Fibroblast of skin of right biceps (primary cell): ENCODE measurements at places on chromosomes 5 and 9.
A peak's percentile ranks its signal among the peaks of the same experiment; 100 is the strongest.

- no peak for DNase-seq
Observed at GRCh38 chr9:116417464-116417863, 263.9 kb downstream of the PAPPA start.

DNA sequence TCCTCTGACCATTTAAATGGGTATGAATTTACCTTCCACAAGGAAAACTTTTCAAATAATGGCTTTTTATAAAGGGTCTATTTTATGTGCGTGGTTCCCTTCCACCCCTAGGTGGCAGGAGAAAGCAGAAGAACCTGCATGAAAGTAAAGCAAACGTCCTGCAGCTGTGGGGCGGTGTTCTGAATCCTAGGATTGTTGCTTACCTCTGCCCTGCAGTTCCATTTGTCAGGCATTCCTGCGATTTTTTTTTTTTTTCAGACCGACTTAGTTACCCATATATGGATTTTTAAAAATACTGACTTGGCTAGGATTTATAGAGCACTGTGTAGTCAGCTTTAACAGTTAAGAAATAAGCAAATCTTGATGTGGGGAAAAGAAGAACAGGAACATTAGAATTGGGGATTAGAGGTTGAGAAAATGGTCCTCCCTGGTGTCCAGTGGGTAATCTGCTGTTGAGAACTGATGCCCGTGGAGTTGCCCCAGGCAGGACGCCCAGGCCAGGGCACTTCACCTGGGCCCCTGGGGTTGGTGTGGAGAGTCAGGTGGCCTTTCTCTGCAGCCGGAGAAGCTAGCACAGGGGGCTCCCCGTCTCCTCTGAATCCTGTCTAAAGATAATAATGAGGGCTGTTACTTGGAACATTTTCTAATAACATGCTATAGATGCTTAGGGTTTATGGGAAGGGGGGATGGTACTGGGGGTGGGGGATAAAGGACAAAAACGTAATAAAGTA, 30.4 kb upstream of the LTC4S start:
- peak; percentile 85 for DNase-seq

DNA sequence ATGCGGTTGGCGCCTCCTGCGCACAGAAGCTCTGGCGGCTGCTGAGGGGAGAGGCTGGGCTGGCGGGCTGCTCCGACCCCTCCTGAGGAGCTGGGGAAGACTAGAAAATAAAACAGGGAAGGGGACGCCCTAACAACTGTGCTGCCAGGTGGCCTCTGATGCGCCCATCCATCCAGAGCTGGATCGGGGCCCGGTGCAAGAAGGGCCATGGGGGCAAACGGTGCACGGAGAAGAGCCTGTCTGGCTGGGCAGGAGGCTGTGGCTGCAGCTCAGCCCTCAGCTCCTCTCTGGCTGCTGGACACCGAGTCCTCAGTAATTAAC, 21.0 kb upstream of the MRNIP start:
- DNase-seq: no peak

- no peak for DNase-seq
Observed at GRCh38 chr5:119063579-119064379, 7.1 kb upstream of the DMXL1 start.

GRCh38 chr5:149367249-149367971, 9.6 kb downstream of the PCYOX1L start:
- peak; percentile 74 for DNase-seq

DNA sequence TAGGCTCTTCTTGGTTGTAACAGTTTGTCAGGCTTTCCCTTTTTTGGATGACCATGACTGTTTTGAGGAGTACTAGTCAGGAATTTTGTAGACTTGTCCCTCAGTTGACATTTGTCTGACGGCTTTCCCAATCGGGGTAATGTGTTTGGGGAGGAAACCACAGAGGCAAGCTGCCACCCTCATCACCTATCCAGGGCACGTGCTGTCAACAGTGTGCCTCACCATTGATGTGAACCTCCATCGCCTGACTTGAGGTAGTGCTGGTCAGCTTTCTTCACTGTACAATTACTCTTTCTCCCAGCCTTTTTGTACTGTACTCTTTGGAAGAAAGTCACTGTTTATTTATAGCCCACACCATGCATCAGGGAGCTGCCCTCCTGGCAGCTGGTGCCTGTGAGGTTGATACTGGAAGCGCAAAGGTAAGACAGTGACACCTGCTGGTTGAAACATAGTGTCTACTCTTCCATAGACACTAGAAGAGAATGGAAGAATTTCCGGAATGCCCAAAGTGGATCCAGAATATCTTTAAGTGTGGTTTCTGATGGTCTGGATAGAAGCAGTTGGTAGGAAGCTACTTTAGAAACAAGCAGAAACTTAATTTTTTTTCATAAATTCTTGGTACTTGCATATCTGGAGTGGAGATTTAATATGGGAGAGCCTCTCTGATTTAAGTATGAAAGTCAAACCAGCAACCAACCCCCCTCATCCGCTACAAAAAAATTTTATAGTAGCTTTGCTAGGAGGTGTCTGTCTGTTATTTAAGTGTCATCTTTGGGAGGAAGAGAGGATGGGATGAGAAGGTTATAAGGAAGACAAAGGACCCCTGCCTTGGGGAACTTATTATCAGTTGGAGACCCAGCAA, 69.3 kb downstream of the SNX30 start:
- peak; percentile 71 for DNase-seq

GRCh38 chr9:6907772-6908381, 150.1 kb downstream of the KDM4C start:
- peak; percentile 35 for DNase-seq

DNA sequence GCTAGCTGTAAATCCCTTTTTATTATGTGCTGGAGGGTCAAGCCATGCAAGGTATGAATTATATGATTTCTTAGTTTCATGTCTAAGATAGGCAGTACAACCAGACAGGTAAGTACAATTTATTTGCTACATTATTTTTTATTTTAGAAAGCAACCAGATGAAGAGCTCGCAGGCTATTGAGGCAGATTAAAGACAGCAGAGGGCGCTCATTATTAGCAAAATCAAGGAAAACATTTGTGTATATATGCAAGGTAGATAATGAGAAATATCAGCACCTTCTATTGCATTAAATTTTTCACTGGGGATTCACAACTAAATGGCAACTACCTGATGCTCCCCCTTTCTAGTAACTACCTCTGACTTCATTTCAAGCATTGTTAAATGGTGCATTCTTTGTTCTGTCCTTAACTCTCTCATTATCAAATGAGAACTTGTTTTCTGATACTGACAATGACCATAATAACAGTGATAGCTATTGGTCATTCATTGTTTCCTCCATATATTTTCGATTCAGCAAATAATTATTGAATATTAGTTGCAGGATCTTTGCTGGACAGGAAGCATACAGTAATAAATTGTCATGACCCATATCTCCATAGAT, 8.6 kb downstream of the SCGB3A2 start:
- no peak for DNase-seq

DNA sequence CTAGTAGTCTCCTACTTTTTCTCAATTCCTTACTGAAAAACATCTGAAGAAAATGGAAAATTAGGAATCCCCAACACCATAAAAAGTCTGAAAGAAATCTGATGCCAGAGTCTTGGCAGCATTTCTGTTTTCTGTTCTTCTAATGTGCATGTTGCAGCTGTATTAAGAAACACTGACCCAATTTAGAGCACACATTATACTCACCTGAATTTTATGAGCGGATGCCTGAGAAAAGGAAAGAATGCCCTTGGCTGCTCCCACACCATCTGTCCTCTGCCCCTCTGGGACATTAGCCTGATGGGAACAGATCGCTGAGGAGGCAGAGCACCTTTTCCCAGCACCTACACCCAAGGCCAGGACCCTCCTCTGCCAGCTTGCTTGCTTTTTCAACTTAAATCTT, 14.1 kb upstream of the ANP32B start:
- DNase-seq: no peak

DNA sequence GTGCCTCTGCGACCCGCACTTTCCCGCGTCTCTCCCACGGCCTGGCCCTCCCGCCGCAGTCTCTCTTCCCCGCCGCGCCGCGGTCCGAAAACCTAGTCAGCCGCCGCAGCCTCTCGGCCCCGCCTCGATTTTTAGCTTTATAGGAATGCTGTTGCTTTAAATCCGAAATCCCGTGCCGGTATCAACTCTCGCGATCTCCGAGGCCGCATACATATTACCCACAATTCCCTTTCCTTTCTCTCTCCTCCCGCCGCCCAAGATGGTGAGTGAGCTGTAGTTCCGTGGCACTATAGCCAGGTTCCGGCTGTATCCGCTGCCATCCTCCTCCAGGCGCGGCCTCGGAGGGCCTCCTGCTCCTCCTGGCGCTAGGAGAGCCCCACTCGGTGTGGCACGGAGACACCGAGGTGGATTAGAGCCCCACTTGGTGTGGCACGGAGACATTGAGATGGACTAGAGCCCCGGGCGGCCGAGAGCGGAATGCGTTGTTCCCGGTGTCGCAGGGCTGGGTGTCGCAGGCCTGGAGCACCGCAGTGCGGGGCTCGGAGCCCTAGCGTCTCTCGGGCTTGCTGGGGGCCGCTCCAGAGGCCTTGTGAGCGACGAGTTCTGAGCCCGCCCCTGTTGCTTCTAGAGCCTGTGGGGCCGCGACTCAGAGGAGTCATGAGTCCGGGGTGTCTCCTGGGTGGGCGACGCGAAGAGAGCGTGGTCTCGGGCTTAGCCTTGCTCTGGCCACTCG, at the start of the genes MED22 and RPL7A:
Gene MED22 (minus strand): TSS at position 147 of the 733 bp plus-strand sequence. CDS start 1,469 bp downstream, outside the sequence.
Gene RPL7A (plus strand): TSS at position 234 of the 733 bp plus-strand sequence. CDS start 26 bp downstream, at position 260.
- peak; percentile 97 for DNase-seq

DNA sequence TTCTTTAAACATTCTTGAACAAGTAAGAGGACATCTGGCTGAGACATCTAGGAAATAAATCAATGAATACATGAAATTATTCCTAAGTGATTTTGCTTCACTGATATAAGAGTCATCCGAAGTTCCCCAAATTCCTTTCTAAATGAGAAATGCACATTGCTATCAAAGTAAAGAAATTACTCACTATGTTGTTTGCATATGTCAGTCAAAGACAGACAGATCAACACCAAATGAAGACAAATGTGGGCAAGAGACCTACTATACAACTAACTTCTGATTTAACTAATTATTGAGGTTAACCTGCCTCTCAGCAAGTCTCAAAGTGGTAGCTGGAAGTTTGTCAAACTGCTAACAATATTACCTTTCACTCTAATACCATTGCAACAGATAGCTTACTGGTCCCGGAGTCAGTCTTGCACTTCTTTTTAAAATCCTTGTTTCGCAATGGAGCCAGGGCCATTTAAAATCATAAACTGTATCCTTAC, 13.2 kb downstream of the TUT7 start:
- DNase-seq: peak; percentile 43
